ENCODE measurements at places on chromosomes 6 and 20.

DNA sequence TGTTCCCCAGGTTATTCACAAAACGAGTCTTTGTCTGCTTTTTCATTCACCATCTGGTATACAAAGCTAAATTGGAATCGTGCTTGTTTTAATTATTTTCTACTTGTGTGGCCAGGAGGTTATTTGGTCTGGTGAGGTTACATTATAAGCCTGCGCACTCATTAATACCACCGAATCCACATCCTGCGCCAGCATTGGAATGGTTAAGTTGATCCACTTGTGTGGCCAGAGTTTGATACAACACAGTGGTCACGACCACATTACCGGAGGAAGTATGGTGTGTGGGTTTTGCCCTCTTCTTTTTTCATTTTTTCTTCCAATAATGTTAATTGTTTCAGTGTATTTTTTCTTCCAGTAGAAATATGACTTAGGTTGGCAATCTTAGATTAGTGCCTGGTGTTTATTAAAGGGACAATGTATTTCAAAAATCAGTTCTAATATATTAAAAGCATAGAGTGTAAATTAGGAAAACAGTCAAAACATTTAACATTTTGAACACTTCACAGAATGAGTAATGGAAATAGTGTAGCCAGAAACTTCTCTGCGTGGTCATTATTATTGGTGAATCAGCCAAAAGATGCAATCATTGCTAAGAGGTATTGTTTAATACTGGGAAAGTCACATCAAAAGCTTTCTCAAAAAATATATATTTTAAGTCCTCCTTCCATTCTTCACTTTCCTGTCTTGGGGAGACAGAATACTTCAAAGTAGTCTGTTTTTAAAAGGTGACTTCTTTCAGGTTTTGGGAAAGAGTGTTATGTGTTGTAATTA lies 84.5 kb downstream of the JARID2 start:
- no peak for DNase-seq

- no peak for DNase-seq
Measured at GRCh38 chr20:25282796-25283195, 34.9 kb downstream of the PYGB start.

DNA sequence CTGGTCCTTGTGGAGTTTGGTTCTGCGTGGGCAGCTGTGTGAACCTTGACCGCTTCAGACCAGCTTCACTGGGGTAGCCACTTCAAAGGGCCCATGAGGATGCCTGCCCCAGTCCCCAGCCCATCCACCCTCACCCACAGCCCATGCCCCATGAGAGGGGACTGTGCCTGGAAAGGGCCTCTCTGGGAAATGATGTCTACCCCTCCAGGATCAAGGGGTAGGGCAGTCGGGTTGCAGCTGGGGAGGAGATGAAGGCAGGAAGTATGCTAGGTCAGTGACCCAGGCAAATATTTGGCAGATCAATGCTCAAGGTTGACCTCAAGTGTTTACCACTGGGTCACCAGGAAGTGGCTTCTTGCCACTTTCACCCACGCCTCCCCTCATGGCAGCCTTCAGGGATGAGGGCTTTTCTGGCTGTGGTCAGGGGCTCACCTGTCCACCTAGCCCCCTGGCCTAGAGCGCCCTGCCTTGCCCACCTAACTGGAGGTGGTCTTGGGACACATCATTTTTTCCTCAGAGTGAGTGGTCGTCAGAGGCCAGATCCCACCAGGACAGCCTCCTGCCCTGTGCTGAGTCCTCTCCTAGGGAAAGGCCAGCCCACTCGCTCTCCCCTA lies 109.5 kb downstream of the SNX5 start:
- DNase-seq = no peak

- DNase-seq = no peak
Measured at GRCh38 chr6:44679438-44680201, 292.1 kb downstream of the CDC5L start.

GRCh38 chr6:12030993-12031550 lies 19.0 kb downstream of the HIVEP1 start:
- no peak for DNase-seq

DNA sequence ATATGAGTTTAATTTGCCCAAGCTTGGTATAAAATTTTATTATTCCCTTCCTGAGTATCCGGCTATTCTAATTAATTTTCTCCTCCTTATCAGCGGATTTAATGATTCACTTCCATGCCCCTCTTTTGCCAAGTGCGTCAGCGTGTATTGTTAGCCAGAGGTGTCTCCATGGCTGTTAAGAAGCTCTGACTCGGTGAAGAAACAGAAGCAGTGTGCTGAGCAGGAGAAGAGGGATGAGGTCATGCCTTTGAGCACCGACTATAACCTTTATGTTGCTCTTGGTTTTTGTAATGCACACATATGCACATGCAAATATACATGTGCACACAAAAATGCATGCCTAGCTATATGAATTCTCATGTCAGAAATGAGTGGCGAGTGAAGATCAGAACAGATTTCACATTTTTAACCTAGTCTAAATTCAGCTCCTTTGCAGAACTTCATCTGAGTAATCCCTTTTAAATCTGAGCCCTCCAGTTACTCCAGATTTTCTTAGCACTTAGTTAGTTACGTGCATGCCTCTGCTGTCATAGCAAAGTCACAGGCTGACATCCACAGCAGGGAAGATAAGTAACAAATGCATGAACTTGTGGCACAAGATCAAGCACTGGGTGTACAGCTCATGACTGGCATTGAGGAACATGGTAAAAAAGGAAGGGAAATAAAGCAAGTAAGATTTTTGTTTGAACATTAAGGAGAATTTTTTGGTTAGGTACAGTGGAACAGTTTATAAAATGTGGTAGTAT lies 24.3 kb downstream of the HTR1E start:
- no peak for DNase-seq

- DNase-seq = no peak
Measured at GRCh38 chr6:2543321-2543720, 207.4 kb downstream of the MYLK4 start.

DNA sequence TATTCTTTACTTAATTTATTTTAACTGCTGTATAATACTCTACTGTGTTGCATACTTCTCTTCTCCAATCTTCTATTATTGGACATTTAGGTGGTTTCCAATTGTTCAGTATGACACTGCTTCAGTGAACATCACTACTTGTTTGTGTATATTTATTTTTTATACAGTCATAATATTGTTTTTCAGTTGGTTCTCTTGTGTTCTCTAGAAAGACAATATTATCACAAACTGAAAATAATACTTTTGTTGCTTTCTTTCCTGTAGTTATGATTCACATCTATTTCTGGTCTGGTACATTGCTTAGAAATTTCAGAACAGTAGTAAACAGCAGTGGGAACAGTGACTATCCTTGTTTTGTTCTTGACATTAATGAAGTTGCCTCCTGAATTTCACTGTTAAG lies 62.8 kb upstream of the GTSF1L start:
- DNase-seq = no peak

DNA sequence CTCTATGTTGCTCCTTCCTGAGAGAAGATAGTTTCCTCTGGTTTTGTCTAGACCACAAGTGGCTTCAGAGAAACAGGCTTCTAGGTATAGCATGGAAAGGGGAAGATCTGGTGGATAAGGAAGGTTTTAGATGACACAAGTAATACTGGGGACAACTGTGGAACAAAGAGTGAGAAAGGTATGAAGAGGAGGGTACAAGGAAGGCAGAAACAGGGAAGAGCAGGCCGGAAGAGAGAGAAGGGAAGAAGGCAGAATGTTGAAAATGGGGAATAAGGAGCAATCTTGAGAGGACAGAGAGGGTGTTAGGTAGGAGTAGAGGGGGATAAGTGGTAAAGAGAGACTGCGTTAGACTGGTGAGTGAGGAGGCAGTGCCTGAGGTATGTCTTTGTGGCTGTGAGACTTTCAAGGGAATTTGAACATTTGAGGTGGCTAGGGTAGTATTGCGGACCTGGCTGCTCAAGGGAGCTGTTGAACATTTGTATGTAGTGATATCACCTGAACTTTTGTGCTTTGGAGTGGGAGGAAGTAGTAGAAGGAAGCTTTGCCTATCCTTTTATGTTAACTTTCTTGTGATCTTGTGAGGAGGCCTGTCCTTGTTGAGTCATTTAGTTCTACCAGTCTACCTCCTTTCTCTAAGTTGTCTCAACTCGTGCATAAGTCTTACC lies 69.5 kb downstream of the FOXO3 start:
- DNase-seq = no peak

- DNase-seq = no peak
Measured at GRCh38 chr6:33294086-33294823, 4.5 kb downstream of the RGL2 start.

DNA sequence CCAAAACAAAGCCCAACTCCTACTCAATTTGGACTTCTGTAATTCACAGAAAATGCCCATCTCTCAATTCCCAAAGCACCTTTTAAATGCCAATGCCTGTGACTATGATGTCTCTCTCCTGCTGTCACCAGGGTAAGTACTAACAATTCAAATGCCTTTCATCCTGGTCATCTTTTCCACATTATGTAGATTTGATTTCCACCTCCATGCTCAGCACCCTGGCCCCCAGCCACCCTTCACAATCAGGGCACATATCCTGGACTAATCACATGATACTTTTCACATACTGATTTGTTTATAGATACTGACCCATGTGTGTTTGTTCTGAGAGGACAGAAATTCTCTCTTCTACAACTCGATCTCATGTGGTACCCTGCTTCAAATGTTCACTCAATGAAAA lies 236.3 kb downstream of the PTPRK start:
- DNase-seq = no peak

GRCh38 chr6:105178110-105178509 lies 1.7 kb downstream of the POPDC3 start:
- no peak for DNase-seq

- DNase-seq = no peak
Measured at GRCh38 chr6:42293386-42293977, 75.8 kb upstream of the MRPS10 start.

DNA sequence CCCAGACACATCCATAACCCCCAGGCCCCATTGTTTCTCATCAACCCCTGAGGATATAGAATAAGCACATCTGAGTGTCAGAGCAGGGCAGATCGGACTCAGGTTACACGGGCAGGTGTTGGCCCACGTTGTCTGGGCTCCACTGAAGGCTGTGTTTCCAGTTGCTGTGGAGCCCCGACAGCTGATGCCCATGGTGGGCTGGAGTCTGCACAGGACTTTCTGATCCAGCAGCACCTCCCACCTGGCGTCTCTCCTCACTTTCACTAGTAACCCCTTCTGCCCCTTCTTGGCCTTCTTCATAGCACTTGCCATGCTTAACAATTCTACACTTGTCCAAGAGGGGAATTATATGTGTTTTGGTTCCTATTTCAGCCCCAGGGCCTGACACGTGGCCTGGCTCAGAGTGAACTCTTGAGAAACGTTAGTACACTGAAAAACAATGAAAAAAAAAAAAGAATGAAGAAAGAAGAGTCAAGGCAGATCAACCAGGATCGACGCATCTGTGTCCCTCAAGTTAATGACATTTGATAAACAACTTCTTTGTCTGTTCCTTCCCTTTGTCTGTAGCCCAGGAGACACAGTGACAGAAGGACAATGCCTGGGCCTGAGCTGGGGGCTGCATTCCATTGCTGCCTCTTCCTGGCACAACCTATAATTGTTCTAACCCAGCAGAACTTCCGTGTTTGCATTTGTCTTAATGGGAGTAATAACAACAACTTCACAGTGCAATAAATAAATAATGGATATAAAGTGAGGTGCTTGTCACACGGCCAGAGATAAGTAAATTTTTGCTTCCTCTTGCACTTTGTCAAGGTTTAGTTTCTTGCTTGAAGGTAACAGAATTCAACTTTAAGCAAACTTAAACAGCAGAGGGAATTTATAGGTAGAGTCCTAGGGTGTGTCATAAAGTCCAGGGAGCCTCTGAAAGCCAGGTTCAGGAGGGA lies 224.2 kb upstream of the SSTR4 start:
- no peak for DNase-seq

GRCh38 chr6:125149256-125150144 lies 4.1 kb upstream of the TPD52L1 start:
- DNase-seq = peak; percentile 37

GRCh38 chr6:13574149-13574570 lies 241 bp upstream of the SIRT5 start:
- DNase-seq = peak; percentile 96

DNA sequence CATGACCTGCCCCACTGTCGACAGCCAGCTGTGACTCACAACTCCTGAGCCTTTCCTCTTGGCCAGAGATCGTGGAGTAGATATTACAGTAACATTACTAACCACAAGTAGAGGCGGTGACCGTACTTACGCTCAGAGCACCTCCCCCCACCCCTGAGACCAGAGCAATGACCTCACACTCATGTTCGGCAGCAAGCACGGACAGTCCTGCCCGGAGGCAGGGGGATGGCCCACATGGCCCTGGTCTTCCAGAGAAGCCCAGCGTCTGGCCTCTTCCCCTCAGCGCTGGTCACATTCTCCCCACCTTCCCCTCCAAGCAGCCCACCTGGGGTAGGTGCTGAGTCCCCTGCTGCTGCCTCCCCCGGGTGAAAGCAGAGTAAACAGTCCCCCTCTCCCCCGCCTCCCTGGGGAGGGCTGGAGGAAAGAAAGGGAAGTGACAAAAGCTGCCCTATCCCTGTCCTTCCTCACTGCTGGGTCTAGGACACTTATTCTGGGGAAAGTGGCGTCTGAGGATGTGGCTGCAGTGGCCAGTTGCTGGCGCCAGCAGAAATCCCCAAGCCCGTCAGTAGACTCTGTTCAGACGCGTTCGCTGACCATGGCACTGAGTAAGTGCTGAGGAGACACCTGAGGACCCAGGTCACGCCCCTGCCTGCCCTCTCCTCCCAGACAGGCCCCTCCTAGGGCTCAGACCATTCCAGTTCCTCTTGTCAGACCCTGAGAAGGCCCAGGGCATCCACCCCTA lies 68.5 kb downstream of the MRPL14 start:
- no peak for DNase-seq

DNA sequence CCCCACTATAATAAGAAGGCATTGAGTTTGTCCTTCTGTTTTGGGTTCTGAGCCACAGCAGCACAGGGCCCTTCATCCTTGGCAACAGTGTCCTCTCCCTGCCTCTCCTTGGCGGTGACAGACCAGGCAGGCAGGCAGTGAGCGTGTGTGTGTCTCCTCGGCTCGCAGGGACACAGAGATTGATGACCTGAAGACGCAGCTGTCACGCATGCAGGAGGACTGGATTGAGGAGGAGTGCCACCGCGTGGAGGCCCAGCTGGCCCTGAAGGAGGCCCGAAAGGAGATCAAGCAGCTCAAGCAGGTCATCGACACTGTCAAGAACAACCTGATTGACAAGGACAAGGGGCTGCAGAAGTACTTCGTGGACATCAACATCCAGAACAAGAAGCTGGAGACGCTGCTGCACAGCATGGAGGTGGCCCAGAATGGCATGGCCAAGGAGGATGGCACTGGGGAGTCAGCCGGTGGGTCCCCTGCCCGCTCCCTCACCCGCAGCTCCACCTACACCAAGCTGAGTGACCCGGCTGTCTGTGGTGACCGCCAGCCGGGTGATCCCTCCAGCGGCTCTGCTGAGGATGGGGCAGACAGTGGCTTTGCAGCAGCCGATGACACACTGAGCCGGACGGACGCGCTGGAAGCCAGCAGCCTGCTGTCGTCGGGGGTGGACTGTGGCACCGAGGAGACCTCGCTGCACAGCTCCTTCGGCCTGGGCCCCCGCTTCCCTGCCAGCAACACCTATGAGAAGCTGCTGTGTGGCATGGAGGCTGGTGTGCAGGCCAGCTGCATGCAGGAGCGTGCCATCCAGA lies 24.0 kb downstream of the SDCBP2 start:
- no peak for DNase-seq

- DNase-seq = no peak
Measured at GRCh38 chr6:34630040-34630439, 66.5 kb downstream of the ILRUN start.

- no peak for DNase-seq
Measured at GRCh38 chr6:168535711-168536110, 94.7 kb downstream of the SMOC2 start.

Data from HEK293T (cell line).